Naive thymus-derived CD4-positive, alpha-beta T cell (primary cell): ENCODE measurements at places on chromosomes 11 and 22. TPM values are rescaled to one million over a fixed set of nuclear protein-coding genes. Genes with fewer than 3 reads are reported as not detected.

GRCh38 chr22:30270832-30271231 lies 4.2 kb upstream of the OSM start:
- DNase-seq: no peak

GRCh38 chr22:43901976-43902643 lies 10.3 kb upstream of the PNPLA5 start:
- no peak for DNase-seq

GRCh38 chr11:13269775-13270174 lies 7.8 kb upstream of the BMAL1 start:
- no peak for DNase-seq

DNA sequence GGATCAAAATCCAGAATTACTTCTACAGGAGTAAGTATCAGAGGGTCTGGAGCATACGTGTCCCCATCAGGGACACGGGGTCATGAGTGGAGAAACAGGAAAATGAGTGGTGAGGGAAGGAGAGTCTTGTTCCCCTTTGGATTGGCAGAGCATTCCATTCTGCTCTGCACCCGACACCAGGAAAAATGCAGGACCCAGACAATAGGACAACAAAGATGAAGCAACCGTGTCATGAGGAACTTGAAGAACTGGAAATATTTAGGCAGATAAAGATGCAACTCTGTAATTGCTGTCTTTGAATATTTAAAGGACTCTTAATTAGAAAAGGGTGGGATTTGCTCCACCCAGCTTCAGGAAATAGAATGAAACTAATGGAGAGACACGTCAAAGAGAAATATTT lies 89.0 kb upstream of the BLID start:
- DNase-seq: no peak

- no peak for DNase-seq
Observed at GRCh38 chr22:28441720-28442263, 237.8 kb downstream of the TTC28 start.

DNA sequence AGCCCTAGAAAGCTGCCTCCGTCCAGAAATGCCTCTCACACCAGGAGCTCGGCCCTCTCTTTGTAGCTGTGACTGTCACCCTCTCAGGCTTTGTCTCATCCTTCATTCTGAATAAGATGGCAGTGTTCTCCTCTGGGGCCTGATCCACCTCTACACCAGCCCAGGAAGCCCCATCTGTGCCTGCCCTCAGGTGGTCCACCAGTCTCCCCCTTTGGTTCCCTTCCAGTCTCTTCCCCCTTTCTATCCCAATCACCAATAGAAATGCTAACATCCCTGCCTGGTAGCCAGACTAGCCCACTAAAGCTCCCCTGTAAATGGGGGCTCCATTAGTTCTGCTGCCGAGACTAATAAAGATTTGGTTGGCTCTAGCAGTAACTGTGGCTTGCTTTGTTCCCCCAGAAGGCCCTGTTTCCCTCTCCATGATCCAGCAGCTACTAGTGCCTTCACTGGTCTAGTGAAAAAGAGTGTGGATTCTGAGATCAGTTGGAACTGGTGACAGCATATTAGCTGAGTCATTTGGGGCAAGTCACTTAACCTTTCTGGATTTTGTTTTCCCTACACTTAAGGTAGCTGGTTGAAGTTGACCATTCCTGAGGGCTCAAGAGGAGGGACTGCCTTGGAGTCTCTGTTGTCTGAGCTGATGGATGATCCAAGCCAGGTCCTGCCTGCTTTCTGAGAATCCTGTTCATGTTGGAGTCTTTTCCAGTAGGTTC lies 16.2 kb downstream of the PLEKHB1 start:
- DNase-seq: no peak

DNA sequence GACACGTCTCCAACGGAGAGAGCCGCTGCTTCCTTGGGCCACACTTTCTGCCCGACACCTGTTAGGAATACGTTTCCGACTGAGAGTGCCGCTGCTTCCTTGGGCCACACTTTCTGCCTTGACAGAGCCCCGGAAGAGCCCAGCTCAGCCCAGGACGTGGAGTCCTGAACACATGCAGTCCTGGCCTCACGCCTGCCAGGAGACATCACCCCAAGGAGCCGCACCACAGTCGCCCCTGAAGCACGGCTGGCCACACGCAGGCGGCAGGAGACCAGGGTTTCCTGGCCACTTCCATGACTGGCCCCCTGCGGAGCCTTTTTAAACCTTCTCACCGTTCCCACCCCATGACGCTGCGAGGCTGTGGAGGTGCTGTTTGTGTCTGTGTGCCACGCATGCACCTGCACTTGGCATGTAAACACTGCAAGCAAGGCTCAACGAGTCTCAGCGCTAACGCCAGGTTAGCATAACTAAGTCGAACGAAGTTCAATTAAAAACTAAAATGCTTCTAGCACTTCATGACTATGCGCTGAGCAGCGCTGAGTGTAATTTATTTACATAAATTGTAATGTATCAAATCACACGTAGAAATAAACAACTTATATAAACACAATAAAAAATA lies 8.8 kb downstream of the TOLLIP start:
- DNase-seq: no peak

DNA sequence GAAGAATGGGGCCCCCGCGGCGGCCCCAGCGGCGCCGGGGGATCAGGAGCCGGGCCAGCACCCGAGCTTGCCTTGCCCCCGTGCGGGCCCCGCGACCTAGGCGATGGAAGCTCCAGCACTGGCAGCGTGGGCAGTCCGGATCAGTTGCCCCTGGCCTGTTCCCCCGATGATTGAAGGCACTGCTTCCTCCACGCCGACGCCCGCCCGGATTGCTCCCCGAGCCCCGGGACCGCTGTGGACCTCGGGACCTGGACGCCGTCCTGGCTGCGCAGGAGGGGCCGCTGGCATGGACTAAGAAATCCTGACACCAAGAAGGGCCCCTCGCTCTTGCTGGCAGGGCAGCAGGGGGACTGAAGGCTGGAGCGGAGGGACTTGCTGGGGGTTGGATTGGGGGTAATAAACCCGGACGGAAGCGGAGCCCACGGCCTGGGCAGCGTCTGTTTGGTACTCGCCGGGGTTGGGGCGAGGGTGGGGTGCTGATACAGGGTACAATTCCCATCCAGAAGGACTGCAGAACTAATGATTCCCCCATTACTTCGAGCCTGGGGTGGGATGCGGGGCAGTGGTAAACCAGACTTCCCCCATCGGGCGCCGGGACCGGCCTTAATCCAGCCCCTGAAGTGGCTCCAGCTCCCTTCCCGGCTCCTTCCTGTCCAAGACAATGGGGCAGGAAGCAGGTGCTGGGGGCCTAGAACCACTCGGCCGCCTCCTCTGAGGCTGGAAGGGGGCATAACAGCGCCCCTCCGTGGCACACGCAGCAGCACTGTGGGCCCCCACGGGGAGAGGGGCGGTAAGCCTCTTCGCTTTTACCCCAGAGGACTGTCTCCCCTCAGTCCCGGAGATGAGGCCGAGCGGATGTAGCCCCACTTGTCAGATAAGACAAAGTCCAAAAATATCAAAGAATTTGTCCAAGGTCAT lies 1.0 kb downstream of the CCDC85B start:
- DNase-seq: no peak

- DNase-seq: no peak
Observed at GRCh38 chr11:110757962-110758755, 45.9 kb upstream of the ARHGAP20 start.

- DNase-seq: no peak
Observed at GRCh38 chr11:19163617-19164016, 38.2 kb downstream of the CSRP3 start.

DNA sequence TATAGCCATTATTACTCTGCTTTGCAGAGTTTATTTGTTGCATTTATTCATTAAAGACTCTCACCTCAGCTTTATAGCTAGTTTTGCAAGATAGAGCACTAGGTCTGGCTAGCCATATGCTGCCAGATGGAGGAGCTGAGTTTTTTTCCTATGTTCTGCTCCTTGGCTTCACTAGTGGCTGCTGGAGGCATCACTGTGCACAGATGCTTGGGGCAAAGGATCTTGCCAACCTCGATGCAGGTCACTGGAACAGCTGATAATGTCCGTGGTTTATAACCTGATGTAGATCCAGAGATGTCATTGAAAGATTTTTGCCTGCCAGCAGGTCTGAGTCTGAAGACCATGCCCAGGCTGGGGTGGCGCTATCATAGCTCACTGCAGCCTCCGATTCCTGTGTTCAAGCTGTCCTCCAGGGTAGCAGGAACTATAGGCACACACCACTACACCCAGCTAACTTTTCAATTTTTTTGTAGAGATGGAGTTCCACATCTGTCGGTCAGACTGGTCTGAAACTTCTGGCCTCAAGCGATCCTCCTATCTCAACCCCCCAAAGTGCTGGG lies 63.2 kb downstream of the PACS1 start:
- DNase-seq: no peak

- no peak for DNase-seq
Observed at GRCh38 chr22:39511226-39511625, 9.1 kb upstream of the ATF4 start.

The LRRN4CL gene
- not detected for polyA plus RNA-seq

The CYP2D6 gene
- not detected for polyA plus RNA-seq

The MS4A3 gene
- not detected for polyA plus RNA-seq

The MUC6 gene
- polyA plus RNA-seq: not detected
